ENCODE measurements at places on chromosomes 3 and 15. TPM values are rescaled to one million over a fixed set of nuclear protein-coding genes. Genes with fewer than 3 reads are reported as not detected.

Gene ITPR1
- 240 TPM for total RNA-seq

Gene B3GNT5
- 18.3 TPM for total RNA-seq

Gene RETNLB
- total RNA-seq, result not detected

Gene KCNH8
- total RNA-seq, result 1.5 TPM

Gene GP9
- total RNA-seq, result not detected

Gene PCLAF
- total RNA-seq, result 41.5 TPM

Gene PLSCR5
- total RNA-seq, result not detected

Gene SLC51B
- not detected for total RNA-seq

Gene DGKG
- 9.3 TPM for total RNA-seq

Gene CDCP1
- total RNA-seq, result 2.9 TPM

Gene PTPRG
- total RNA-seq, result 95.3 TPM

DNA sequence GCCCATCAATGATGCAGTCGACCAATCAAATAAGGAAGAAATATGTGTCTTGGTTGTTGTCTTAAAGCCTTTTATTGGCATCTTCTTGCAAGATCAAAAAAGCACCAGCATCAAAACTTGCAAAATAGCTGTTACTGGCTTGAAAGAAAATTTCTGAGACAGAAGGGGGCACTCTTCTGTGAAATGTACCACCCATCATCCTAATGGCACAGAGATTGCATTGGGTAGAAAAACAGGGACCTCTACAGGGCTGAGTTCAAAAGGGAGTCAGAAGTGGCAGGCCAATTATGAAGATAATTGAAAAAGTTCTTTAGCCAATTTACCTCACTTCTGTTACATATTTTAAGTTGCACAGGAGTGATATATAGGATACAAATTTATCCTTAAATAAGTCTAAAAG, 122.3 kb upstream of the GPR149 start:
- DNase-seq, result no peak

DNA sequence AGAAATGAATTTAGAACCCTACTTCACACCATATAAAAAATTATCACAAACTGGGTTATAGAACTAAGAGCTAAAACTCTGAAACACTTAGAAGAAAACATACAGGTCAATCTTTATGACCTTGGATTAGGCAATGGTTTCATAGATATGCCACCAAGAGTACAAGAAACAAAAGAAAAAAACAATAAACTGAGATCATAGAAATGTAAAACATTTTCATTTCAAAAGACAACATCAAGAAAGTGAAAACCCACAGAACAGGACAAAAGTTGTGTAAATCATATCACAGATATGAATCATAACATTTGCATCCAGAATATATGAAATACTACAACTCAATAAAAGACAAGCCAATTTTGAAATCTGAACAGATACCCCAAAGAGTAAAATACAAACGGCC, 72.4 kb downstream of the TBL1XR1 start:
- DNase-seq, result no peak

DNA sequence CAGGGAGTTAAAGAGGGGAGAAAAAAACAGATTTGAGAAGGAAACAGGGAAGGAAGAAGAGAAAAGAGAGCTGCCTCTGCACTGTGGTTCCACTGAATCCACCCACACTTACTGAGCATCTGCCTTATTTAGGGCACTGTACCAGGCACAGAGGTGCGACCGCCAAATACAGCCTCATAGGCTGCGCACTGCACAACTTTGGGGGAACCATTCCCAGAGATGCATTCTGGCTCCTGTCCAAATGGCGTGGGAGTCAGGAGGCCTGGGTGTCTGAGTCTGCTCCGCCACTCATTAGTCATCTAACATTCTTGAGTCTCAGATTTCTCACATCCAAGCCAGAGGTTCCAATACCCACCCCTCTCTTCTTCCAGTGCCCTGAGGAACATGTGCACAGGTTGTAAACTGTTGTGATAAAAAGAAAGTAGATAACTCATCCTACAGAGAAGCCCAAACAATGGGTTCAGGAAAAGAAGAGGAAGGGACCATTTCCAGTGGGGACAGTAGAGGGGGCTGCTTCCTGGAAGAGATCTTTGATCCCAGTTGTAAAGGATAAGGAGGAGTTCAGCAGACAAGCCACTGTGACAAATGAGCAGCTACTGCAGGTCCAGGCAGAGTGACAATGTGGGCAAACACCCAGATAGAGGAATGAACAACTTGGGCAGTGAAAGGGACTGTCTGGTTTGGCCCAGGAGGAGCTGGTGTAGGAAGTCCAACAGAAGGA, 254.6 kb downstream of the UACA start:
- DNase-seq, result no peak

GRCh38 chr3:182028081-182028480, 316.4 kb downstream of the SOX2 start:
- DNase-seq, result no peak

- DNase-seq, result no peak
Measured at GRCh38 chr15:60355148-60355857, 42.5 kb downstream of the ANXA2 start.

GRCh38 chr3:15265655-15266509, 59.8 kb downstream of the CAPN7 start:
- no peak for DNase-seq

DNA sequence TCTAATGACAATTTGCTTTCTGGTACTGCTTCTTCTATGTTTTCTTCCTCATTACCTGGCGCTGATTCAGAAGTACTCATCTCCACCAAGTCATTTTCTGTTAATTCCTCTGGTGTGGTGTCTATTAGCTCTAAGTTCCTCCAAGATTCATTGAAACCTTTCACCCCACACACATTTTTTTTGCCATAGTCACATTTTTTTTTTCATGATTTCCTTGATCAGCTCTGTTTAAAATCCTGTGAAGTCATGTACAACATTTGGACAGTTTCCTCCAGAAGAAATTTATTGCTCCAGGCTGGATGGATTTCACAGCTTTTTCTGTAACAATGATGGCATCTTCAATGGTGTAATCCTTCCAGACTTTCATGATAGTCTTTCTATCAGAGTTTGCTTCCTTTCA, 243.2 kb upstream of the VEPH1 start:
- no peak for DNase-seq

DNA sequence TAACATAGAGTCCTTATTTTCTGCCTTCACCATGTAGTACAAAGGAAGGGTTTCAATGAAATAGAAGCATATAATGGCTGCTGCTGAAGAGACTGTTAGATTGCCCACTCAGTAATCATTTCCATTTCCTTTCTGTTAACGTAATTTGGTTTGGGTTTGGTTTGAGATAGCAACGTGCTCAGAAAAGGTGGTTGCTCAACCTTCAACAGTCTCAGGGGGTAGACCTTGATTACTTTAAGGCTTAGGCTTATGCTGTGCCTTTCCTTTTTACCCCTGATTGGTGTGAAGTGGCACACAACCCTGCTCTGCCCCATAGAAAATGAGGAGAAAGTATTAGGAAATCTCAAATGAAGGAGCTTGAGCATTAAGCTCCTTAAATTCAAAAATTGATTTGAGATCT, 163.7 kb upstream of the TP63 start:
- DNase-seq, result no peak

DNA sequence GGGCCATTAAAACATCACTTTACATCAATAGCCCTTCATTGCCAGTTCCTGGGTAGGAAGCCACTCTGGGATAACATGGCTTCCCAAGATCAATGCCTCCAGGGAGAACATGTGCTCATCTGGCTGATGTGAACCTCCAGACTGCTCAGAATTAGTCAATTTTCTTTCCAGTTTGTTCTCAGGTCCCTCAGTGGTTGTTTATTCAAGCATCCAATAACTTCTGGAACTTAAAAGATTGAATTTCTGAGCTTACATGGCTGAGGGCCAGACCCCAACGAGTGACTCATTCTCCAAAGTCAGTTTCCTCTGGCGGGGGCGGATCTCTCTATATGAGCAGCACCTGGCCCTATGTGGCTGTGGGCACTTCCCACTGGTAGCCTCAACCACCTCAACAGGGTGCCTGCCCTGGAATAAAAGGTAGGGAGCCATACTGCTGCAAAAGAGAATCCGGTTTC, 34.0 kb downstream of the LYZL4 start:
- DNase-seq, result no peak

GRCh38 chr3:37635251-37635650, 226.4 kb upstream of the CTDSPL start:
- DNase-seq, result no peak

- no peak for DNase-seq
Measured at GRCh38 chr15:37771465-37771864, 163.0 kb upstream of the TMCO5A start.

GRCh38 chr3:182895513-182896112, 84.7 kb downstream of the DCUN1D1 start:
- DNase-seq, result no peak

DNA sequence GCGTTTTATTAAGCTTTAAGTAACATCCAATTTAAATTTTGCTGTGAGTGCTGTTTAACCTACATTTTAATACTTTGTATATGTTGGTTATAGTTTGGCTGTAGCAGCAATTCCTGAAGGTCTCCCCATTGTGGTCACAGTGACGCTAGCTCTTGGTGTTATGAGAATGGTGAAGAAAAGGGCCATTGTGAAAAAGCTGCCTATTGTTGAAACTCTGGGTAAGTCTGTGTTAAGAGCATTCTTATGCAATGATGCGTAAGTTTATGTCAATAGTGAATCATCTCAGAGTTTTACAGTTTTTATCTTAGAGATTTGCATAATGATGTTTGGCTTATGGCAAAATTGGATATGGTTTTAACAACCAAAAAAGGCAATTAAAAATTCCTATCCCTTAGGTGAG, 62.7 kb downstream of the ASTE1 start:
- DNase-seq, result no peak

GRCh38 chr3:46369151-46369550, 1.6 kb upstream of the CCR5 start:
- no peak for DNase-seq

DNA sequence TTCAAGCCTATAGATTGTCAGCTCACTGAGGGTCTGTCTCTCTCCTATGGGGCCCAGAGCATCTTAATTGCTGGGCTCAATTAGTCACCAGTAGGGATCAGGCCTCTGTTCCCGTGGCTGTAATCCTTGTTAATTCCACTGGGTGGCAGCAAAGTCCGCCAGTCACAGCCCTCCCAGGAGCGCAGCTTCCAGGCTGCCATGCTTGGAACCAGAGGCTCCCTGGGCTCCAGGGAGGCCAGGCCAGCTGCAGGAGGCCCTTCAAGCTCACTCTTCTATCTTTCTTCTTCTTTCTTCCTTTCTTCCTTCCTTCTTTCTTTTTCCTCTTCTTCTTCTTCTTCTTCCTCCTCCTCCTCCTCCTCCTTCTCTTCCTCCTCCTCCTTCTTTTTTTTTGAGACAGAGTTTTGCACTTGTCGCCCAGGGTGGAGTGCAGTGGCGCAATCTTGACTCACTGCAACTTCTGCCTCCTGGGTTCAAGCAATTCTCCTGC, 14.4 kb downstream of the RNU5B-1 start:
- peak; percentile 59 for DNase-seq

- DNase-seq, result no peak
Measured at GRCh38 chr3:120227710-120228347, 57.2 kb downstream of the GPR156 start.

- no peak for DNase-seq
Measured at GRCh38 chr3:38707730-38708129, 58.2 kb upstream of the SCN5A start.

- DNase-seq, result no peak
Measured at GRCh38 chr15:37076543-37076942, 23.8 kb downstream of the MEIS2 start.

- DNase-seq, result no peak
Measured at GRCh38 chr15:27238707-27239423, 267.9 kb downstream of the GABRG3 start.

DNA sequence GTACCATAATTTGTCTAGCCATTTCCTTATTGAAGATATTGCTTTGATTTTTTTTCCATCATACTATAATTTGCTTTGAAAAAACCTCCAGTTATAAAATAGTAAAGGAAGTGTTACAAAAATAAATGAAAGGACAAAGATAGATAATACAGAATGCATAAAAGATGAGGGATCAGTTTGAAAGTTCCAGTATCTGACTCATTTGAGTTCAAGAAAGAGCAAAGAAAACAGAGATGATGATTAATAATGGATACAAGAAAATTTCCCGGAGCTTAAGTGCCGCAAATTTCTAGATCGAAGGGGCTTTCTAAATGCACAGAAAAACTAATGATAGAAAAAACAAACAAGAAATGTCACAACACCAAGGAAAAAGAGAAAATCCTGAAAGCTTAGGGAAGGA, 4.3 kb downstream of the WDR48 start:
- no peak for DNase-seq

- no peak for DNase-seq
Measured at GRCh38 chr15:101696829-101697228, 27.4 kb downstream of the TARS3 start.

DNA sequence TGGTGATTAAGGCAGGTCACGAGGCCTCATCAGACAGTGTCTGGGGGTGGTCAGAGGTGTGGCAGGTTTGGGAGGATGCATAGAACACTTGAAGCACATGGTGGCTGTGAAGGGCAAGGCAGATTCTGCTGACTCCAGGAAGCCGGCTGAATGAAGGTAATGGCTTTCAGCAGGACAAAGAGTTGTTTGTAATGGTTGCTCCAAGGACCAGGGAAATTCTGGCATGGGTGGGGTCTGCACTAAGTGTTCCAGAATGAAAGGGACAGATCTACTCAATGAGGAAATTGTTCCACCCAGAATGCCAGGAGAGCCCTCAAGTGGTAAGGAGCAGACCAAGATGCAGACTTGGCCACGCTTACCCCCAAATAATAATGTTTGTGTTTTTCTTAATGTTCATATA, 70.7 kb upstream of the ACAD9 start:
- DNase-seq, result no peak

GRCh38 chr15:34986326-34986725, 1.8 kb downstream of the ZNF770 start:
- DNase-seq, result no peak

DNA sequence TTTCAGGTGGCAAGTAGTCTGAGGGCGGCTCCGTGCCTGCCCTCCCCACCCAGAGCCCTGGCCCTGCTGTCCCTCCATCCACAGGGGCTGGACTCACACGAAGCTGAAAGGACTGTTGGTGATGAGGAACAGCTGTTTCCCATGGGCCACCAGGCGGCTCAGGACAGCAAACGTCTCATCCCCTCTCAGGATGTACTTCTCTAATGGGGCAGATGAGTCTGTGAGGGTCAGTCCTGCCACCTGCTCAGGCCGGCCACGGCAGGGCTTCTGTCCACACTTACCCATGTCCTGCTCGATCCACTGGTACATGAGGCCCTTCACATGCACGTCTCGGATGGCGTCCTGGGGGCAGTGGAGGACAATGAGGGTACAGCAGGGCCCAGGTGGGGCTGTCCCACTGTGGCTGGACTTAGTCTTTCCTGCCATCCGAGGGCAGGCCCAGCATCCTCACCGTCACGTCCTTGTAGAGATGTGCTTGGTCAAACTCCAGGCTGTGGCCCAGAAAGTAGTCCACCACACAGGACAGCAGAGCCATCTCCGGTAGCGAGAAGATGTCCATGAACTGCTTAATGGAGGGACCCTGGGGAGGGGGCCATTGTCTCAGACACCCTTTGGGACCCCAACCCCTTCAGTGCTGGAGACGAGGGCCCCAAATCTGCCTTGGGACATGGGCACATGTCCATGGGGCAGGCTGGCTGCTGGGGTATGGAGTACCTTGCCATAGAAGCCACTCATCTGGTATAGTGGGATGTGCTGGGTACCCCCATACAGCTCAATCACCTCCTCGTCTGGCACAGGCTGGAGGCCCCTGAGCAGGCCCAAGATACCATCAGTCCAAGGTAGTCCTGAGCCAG, 5.7 kb downstream of the NT5DC2 start:
- no peak for DNase-seq
